Activated T-helper 2 cell treated with anti-CD3 and anti-CD28 coated beads, Interferon-gamma antibody, Interleukin-2, Interleukin-4, amounts not matched to agents 10 μg/mL and 5 μg/mL and 100 μg/mL, durations not matched to agents 14 hours and 24 hours and 36 hours (primary cell): ENCODE measurements at places on chromosomes 7 and 10.

GRCh38 chr7:140774371-140774770 lies 77.9 kb downstream of the NDUFB2 start:
- DNase-seq: no peak

GRCh38 chr7:24354456-24354855 lies 70.5 kb downstream of the NPY start:
- no peak for DNase-seq

DNA sequence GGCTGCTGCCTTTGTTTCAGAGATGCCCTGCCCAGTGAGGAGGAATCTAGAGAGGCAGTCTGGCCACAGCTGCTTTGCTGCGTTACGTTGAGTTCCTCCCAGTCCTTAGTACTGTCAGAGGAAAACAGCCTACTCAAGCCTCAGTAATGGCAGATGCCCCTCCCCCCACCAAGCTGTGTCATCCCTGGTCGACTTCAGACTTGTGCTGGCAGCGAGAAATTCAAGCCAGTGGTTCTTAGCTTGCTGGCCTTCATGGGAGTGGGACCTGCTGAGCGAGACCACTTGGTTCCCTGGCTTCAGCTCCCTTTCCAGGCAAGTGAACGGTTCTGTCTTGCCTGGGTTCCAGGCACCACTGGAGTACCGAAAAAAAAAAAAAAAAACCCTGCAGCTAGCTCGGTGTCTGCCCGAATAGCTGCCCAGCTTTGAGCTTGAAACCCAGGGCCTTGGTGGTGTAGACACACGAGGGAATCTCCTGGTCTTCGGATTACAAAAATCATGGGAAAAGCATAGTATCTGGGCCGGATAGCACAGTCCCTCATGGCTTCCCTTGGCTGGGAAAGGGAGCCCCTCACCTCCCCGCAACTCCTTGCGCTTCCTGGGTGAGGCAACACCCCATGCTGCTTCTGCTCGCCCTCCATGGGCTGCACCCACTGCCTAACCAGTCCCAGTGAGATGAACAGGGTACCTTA lies 9.1 kb downstream of the SDHAF3 start:
- DNase-seq: no peak

DNA sequence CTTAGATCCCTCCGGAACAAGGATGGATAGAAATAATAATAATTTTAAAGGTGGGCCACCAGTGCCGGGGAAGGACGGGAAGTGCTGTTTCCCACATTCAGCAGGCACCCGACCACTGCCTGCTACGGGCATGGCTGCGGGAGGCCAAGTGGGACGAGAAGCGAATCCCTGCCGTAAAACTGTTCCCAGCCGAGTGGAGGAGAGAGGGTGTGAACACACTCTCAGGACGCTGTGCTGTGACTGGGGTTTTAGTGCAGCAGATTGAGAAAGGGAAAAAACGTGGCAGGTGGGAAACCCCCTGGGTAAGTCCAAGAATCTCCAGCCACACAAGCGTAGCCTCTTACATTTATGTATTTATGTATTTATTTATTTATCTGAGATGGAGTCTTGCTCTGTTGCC lies 158.8 kb downstream of the DNAJB6 start:
- no peak for DNase-seq

GRCh38 chr10:70357565-70357964 lies 24.9 kb downstream of the LRRC20 start:
- no peak for DNase-seq

- no peak for DNase-seq
Measured at GRCh38 chr10:55048830-55049498, 247.9 kb upstream of the PCDH15 start.

- DNase-seq: no peak
Measured at GRCh38 chr10:77498210-77498609, 139.4 kb downstream of the KCNMA1 start.

- DNase-seq: peak; percentile 18
Measured at GRCh38 chr7:75727881-75728593, 10.7 kb downstream of the HIP1 start.

GRCh38 chr10:82968533-82968932 lies 1093.5 kb downstream of the NRG3 start:
- no peak for DNase-seq

DNA sequence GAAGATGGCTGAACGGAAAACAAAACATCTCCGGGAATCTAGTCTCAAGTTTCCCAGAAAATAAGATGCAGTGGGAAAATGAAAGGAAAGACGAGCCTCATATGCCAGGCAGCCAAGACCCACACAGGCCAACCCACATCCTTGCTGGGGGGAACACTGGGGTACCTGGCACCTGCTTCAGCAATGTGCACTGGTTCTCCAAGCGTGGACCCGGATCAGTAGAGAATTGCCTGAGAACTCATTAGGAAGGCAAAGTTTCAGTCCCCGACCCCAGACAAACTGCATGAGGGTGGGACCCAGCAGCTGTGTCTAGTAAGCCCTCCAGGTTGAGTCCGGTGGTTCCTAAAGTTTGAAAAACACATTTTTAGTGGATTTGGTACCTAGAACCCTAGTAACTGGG lies 18.4 kb downstream of the FAM53B start:
- DNase-seq: no peak

GRCh38 chr10:102310361-102311024 lies 65.2 kb downstream of the GBF1 start:
- no peak for DNase-seq

- no peak for DNase-seq
Measured at GRCh38 chr7:102125127-102125596, 161.5 kb upstream of the SH2B2 start.

DNA sequence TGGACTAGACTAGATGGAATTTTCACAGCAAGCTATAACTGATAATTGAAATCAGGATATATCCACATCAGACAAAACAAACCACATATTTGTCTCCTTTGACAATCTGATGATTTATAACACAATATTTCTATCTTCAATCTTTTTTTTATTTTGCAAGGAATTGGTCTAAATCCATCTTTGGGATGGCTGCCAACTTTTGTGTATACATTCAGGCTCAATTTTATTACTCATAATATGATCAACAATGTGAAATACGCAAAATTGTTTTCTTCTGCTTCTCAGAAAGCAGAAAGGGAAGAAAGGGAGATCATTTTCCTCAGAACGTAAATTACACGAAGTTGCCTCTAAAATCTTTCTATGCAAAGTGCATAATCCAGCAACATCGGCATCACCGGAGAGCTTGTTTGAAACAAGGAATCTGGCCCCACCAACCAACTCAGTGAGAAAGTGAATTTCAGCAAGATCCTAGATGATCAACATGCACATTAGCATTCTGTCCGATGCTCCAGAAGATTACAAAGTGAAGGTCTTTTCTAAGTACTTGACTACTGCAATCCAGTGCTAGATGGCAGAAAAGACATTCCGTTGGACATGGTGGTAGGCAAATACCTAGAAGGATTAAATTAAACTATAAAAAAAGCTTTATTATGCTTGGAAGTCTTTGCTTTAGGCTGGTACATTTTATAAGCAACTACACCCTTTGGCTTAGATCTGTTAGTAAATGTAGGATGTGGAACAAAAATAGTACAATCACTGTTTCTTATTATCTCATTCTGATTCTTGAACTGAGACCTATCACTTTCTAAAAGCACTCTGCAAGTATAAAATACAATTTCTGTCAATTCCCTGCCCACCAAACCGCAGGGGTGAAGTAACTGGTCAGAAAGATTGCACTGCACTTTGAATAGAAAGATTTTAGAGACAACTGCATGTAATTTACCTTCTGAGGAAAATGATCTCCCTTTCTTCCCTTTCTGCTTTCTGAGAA lies 126.4 kb upstream of the RSU1 start:
- DNase-seq: no peak

DNA sequence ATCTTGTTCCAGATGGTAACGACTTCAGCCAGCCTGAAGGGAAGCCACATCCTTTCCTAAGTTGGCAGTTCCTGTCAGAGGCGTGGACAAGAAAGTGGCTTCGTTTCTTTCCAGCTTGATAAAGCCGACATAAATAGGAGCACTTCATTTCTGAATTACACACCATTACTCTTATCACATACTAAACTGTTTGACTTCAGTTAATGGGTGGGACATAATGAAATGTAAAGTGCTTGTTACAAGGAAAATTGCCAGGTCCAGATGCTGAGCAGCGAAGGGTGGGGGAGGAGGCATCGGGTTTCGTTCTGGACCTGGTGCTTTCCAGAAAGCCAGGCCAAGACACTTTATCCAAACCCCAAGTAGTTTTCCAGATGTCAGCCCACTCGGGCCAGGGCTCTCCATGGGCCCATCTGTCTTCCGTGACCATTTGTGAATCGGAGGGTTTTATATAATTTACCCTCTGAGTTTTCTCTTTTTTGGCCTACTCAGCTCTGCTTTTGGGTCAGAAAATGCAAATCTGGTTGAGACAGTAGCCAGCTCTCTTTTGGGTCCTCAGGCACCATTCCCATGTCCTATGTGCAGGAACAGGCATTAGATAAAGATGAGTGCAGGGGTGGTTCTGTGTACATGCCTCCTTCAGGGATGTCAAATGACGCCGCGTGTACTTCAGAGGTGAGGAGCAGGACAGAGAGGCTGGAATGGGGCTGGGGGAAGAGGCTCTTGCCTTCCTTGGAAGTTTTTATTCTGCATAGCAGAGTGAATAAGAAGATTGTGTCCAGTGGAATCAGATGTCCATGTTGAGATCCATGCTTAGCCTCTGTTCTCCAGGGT lies 90.2 kb downstream of the TACC2 start:
- no peak for DNase-seq

DNA sequence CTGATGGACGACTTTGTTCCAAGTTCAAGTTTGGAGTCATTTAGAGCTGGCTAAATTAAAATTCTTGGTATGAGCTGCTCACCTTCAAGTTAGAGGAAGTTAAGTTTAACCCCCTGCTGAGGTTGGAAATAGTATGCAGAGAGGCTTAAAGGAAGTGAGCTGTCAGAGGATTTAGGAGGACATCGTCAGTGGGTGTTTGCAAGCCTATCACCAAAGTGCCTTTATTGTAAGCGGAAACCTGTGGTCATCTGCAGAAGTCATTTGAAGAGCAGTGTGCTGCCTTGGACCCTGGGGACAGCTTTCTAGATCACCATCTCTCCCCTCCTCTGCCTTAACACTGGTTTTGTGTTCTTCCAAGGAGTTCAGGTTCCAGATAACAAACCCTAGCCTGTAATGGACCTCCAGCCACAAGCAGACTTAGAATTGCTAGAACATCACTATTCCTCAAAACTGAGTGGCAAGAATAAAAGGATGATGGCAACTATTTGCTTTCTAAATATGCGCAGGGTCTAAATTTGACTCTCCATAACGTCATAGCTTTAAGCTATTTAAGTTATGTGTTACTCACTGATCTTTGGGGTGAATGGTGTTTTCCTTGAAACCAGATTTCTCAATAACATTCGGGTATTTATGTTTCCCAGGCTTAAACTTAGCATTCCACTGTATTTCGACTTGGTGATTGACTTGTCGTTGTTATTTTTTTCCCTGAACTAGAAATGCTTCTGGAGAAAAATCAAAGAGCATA lies 93.4 kb downstream of the SLC39A12 start:
- DNase-seq: no peak

DNA sequence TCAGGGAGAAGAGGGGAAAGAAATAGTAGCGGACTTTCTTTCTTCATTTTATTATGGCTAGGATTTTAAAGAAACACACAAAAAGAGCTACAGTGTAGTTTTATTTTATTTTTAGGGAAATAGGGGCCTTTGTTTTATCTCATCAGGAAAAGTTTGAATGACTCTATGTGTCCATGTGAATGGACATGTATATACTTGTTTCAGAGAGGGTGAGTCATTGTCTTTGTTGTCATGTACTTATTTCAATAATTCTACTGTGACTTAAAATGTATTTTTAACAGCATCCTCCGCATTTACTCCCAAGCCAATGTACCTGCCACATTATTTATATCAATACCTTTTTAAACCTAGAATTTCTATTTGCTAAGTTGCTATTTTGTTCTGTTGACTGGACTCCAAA lies 569.5 kb downstream of the SORCS3 start:
- no peak for DNase-seq

- DNase-seq: no peak
Measured at GRCh38 chr7:33251301-33251700, 121.9 kb downstream of the BBS9 start.

DNA sequence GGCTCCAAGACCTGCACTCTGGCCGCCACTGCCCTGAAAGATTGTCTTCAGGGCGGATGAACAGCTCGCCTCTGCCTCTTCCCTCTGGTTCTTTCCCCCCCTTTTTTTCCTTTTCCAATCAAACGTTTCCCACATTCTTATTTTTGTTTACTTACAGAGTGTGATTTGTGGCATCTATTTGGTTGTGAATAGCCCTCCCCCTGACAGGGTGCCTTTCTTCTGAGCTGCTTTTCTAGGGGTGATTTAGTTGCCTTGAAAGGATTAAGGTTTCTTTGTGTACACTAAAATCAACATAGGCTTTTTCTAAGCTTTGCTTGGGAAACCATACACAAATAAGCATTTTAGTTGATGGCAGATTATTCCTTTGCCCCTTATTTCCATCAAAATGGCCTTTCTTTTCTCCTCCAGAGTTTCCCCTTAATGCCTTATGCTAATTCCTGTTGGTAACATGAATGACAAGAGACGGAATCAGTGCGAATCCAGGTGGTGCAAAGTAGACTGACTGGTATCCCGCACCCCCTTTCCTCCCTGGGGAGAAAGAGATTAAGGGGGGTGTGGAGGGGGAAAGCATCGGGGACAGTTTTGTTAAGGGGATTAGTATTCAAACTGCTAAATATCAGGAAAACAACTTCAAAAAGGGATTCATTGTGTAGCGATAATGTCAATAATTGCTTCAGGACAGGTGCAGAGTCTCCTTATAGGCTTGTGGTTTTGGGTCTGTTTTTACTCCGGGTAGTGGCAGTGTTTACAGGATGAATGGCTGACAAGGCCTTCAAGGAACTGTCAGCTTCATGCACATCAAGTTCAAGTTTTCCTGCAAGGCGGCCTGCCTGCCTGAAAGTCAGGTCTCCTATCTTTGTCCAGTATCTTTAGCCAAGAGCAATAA lies 431.6 kb upstream of the GALNT17 start:
- DNase-seq: no peak

DNA sequence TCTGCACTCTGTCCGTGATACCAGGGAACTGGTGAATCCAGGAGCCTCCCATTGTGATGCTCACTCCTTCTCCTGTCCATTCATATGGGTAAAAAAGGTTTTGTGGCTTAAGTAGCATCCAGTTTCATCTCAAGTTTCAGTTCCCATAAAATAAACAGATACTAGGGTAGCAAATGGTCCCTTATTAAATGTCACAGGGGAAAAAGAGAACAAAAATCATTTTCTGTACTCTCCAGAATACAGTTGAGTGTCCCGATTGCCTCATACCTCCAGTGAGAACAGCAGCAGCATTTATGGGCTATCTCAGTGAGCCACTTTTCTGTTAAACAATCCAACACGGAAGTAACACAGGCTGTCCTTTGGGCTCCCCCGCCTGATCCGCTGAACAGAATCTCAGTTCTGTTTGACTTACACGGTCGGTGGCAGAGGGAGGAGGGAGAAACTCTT lies 179.6 kb downstream of the CELF2 start:
- DNase-seq: no peak

- DNase-seq: peak; percentile 58
Measured at GRCh38 chr7:5143935-5144903, 45.8 kb upstream of the WIPI2 start.

- no peak for DNase-seq
Measured at GRCh38 chr10:3538656-3539531, 246.1 kb downstream of the KLF6 start.

- DNase-seq: no peak
Measured at GRCh38 chr7:38656968-38657367, 25.8 kb upstream of the AMPH start.
